ENCODE measurements at places on chromosomes 2 and 18. TPM values are rescaled to one million over a fixed set of nuclear protein-coding genes. Genes with fewer than 3 reads are reported as not detected.

GRCh38 chr2:111617299-111618225 lies 266.4 kb downstream of the ANAPC1 start:
- DNase-seq: peak; percentile 33

SPP2 gene
- not detected for polyA plus RNA-seq

DNA sequence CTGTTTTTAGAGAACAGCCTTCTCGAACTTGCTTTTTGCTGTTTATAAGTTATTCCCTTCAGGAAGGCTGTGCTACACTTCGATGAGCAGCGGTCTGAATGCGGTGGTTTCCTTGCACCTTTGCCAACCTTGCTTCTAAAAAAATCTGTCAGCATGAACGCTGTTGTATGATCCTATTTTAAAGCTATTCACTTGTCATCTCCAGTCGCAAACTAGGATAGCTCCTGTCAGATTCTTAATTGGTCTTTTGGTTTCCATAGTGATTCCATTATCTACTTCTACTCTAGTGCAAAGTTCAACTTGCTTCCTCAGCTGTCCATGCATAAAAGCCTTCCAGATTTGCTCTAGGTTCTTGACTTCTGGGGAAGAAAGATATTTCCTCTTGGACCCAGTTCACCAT lies 76.3 kb upstream of the GALNT3 start:
- no peak for DNase-seq

TGFA gene
- 1.7 TPM for polyA plus RNA-seq

NAPG gene
- polyA plus RNA-seq: 17.5 TPM

DNA sequence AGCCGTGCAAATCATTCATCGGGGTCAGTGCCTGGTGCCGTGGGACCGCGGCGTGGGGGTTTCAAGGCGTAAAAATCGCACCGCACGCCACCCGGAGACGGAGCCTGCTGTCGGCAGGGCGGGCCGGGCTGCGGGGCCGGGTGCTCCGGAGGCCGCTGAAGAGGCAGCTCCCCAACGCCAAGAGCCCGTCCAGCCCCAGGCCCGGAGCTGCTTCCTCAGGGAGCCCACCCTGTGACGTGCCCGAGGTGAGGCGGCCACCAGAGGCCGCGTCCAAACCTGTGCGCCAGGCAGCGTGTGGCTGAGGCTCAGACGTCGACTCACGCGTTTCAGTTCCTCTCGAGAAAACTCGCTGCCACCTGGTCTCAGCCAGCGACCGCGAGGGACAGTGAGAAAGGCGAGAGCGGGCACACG lies 98.1 kb downstream of the NFATC1 start:
- no peak for DNase-seq

IGFBP2 gene
- polyA plus RNA-seq: not detected

DNA sequence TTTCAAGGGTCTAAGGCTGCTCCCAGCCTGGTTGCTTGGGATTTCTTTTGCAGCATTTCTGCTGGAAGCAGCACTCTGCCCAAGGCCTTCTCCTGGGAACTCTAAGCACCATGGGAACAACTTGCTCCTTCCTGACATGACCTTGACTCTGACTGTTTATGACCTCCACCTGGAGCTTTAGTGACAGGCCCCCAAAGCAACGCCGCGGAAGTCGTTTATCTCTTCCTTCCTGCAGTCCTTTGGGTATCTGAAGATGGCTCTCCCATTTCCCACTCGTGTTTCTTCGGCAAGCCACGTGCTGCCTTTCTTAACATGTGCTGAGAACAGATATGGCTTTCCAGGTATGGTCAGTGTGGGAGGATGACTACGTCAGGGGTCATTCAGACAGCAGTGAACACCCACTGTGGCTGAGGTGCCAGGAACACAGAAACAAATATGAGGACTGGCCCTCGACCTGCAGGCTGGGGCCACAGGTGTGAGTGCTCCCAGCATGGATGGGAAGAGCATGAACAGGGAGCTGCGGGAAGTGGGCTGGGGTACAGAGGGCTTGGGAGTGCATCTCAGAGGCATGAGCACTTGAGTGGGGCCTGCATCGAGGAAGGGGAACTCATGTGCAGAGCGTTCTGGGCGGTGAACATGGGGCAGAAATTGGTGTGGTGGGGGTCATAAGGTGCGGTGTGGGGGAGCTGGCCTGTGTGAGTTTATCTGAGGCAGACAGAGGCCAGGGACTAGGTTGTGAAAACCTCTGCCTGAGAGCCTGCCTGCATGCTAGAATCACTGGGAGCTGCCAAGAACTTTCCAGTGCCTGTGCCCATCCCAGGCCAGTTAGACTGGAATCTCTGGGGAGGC lies 140.5 kb downstream of the TSN start:
- DNase-seq: no peak

GRCh38 chr2:201790989-201791388 lies 10.3 kb upstream of the ALS2 start:
- DNase-seq: no peak

Measured in CD14-positive monocyte (primary cell).